ENCODE measurements at places on chromosomes 13 and 19.

GRCh38 chr19:54469496-54469934, 3.6 kb downstream of the CDC42EP5 start:
- no peak for DNase-seq

- no peak for DNase-seq
These were observed 6.9 kb downstream of the REXO1 start for GRCh38 chr19:1841209-1841924.

DNA sequence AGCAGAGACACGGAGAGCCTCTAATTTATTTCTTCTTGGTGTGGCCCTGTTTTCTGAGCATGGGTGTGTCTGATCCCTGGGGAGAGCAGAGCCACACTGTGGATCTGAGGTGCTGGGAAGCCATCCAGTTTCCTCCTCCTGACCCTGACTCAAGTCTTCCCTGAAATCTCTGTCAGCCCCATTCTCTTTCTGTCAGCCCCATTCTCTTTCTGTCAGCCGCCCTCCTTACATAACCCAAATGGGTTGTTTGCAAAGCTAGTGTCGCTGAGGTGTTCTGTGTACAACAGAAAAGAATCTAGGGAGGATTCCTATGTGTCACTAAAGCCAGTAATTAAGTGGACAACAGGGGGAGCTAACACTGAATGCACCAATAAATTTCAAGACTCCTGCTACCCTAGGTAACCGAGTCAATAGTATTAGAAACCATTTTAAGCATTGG, 50.2 kb downstream of the LRCH1 start:
- no peak for DNase-seq

GRCh38 chr13:43767341-43767931, 19.3 kb downstream of the ENOX1 start:
- no peak for DNase-seq

DNA sequence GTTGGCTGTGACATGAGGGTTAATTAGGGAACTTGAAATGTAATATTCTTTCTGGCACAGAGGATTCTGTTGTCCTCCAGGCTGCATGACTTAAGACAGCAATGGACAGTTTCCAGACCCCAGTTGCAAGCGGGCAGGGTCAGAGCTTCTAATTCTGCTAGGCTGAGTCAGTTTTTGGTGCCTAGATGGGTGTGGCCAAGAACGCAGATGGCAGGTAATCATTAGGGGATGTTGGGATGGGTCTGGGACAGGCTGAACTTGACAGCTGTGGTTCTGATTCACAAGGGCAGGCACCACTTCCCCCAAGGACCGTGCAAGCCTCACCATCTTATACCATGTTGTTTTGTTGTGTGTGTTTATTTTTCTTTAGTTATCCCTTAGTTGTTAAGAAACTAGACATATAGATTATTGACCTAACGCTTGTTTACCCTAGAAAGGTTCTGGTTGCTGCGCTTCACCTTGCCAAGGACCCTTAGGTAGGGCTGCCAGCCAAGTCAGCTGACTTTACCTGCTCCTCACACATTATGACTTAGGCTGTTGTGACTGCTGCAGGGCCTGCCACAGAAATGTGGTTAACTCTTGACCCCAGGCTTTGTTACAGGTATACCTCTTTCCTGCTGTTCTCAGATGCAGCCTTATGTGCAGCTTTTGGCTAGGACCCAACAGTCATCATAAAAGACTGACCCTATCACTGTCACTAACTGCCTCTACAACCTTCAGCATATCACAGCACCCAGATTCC, 117.7 kb upstream of the KLF12 start:
- no peak for DNase-seq

GRCh38 chr19:46410205-46411087, 2.9 kb downstream of the CCDC8 start:
- no peak for DNase-seq

DNA sequence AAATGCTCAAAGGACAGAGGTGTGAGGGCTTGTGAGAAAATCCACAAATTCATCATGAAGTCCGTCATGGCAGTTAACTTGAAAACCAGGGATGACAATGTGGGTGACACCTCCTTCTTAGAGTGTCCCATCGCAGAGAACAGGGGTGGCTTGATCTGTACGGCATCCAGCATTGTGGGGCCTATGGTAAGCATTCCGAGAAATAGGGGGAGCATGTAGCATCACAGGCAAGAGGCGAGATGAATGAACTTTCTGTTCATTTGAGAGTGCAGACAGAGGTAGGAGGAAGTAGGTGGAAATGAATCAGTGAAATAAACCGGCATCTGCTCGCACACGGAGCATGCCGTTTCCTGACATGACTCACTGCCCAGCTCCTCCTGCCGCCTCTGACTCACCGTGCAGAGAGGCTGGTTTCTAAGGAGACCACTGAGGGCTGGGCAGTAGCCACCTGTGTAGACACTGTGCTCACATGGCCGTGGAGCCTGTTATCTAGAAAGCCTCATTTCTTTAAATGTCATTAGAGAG, 339.0 kb downstream of the RFC3 start:
- DNase-seq = peak; percentile 88

GRCh38 chr13:21522130-21522529, 63.0 kb upstream of the ZDHHC20 start:
- DNase-seq = no peak

GRCh38 chr19:33630880-33631608, 9.3 kb downstream of the CHST8 start:
- DNase-seq = no peak

DNA sequence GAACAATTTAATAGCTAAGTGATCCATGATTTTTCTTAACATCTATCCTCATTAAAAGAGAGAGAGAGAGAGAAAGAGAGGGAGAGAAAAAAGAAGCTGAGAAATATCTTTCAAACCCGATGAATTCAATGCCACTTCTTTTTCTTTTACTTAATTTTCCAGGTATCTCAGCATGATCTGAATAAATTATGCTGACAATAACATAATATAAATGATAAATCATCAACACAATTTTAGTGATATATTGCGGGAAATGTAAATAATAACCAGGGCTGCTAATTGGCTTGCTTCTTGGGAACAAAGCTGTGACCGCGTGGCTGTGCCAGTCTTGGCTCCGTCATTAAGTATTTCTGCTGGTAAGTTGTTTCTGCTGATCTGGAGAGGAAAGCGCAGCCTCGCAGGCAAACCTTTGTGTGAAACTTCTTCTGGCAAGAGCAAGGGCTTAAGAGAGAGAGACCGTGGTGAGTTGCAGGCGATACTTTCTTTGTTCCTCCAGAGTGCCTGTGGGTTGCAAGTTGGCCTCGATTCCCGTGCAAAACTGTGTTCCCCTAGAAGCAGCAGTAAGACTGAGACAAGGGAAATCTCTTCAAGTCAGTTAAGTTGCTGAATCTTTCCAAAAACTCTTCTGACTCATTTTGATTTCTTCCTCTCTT, 489.1 kb upstream of the TSHZ3 start:
- DNase-seq = no peak

Data from pancreas (tissue), 10 donors.